ENCODE measurements at places on chromosomes 5 and 9. TPM values are rescaled to one million over a fixed set of nuclear protein-coding genes. Genes with fewer than 3 reads are reported as not detected.
A peak's percentile ranks its signal among the peaks of the same experiment; 100 is the strongest.

The GABRA1 gene
- total RNA-seq = not detected

GRCh38 chr5:77209495-77210090, 887 bp upstream of the PDE8B start:
- peaks cover 33% of the 10 kb centered on the region for H3K27me3 ChIP-seq
- no peak overlapping the region for H3K27ac ChIP-seq
- peaks cover 8% of the 10 kb centered on the region for H3K4me1 ChIP-seq
- no peak for DNase-seq
- no peaks in the 10 kb centered on the region for H3K36me3 ChIP-seq

GRCh38 chr5:139076111-139076510, 122.1 kb downstream of the SIL1 start:
- H3K27ac ChIP-seq = no peak overlapping the region
- no peak for DNase-seq
- H3K4me3 ChIP-seq = no peak overlapping the region
- H3K27me3 ChIP-seq = no peaks in the 10 kb centered on the region

DNA sequence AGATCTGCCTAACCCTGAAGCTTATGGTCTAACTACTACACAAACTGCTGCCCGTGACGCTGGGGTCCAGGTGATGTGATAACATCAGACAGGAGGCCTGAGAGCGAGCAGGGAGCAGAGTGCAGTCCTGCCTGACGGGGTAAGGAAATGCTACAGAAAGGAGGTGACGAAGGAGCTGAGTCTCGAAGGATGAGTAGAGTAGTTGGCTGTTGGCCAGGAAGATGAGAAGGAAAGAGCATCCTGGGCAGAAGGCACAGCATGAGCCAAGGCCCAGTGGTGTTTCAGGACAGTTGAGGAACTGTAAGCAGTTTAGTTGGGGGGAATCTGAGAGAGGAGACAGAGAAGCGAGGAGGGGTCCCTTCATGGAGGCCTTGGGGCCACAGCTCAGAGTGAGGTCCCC, 136.0 kb upstream of the TBC1D2 start:
- no peaks in the 10 kb centered on the region for H3K36me3 ChIP-seq
- H3K4me3 ChIP-seq = no peak overlapping the region
- no peaks in the 10 kb centered on the region for H3K4me1 ChIP-seq
- no peak overlapping the region for H3K27ac ChIP-seq
- DNase-seq = no peak
- no peaks in the 10 kb centered on the region for H3K27me3 ChIP-seq

GRCh38 chr9:84374013-84374412, 33.5 kb upstream of the SLC28A3 start:
- no peaks in the 10 kb centered on the region for H3K27me3 ChIP-seq
- H3K4me3 ChIP-seq = no peak overlapping the region
- DNase-seq = no peak
- no peaks in the 10 kb centered on the region for H3K4me1 ChIP-seq
- H3K36me3 ChIP-seq = no peaks in the 10 kb centered on the region

DNA sequence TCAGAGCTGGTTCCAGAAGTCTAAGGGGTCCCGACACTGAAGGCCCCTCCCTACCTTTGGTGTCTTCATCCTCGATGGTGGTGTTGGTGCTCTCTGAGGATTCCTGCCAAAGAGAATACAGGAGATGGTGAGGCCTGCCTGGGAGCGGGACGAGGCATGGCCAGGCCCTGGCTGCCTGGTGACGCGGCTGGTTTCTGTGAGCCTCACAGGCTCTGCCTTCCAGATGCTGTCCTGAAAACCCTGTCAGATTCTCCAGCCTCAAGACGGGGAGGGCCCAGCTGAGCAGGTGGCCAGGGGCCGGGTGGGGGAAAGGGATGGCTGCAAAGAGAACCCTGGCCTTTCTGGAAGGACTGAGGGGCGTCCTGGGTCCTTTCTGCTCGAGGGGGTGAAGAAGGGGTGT, 48.8 kb downstream of the SLC6A7 start:
- no peaks in the 10 kb centered on the region for H3K27me3 ChIP-seq
- no peaks in the 10 kb centered on the region for H3K4me1 ChIP-seq
- DNase-seq = no peak
- no peak overlapping the region for H3K4me3 ChIP-seq

- H3K36me3 ChIP-seq = no peaks in the 10 kb centered on the region
- H3K27ac ChIP-seq = no peak overlapping the region
- no peaks in the 10 kb centered on the region for H3K4me1 ChIP-seq
- H3K4me3 ChIP-seq = no peak overlapping the region
- no peak for DNase-seq
- H3K27me3 ChIP-seq = no peaks in the 10 kb centered on the region
Observed at GRCh38 chr9:69486498-69486897, 161.5 kb downstream of the ENTREP1 start.

DNA sequence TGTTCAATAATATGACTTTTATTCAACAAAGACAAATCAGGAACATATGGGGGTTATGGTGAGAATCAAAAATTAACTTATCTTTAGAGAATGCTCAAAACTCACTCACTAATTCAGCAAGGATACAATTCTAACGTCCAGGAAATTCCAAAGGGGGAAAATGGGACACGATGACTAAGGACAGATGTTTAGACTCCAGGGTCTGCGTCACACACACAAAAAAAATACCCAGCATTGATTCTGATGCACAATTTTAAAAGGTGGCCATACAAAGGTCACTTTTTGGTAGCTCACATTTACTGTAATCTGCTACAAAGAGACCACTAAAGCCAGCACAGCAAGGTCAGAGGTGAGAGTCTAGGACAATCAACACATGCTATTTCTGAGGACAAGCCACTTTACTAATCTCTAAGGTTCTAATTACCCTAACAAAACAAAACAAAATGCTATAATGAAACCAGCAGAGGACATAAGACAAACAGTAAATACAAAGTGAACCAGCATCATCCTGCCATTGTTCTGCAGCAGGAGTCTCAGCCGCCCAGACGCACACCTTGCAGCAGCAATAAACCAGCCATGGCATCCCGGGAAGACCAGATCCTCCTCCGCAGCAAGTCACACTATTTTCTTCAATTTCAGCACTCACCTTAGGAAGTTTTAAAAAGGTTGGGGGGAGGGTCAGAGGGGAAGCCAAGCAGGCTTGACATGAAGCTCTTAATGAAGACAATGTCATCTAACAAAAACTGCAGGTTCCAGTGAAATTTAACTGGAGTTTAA, 57.8 kb downstream of the TTC39B start:
- no peaks in the 10 kb centered on the region for H3K4me1 ChIP-seq
- no peaks in the 10 kb centered on the region for H3K27me3 ChIP-seq
- DNase-seq = no peak
- H3K36me3 ChIP-seq = no peaks in the 10 kb centered on the region

- peak overlapping the region; percentile 55 for H3K27ac ChIP-seq
- no peaks in the 10 kb centered on the region for H3K36me3 ChIP-seq
- peaks cover 15% of the 10 kb centered on the region for H3K4me1 ChIP-seq
- H3K4me3 ChIP-seq = no peak overlapping the region
- no peaks in the 10 kb centered on the region for H3K27me3 ChIP-seq
Observed at GRCh38 chr9:94649100-94649819, 9.9 kb upstream of the FBP1 start.

- H3K27me3 ChIP-seq = peaks cover 9% of the 10 kb centered on the region
- peak; percentile 92 for DNase-seq
- H3K4me1 ChIP-seq = no peaks in the 10 kb centered on the region
- H3K27ac ChIP-seq = peak within 1 kb of the TSS; percentile 18
Observed at GRCh38 chr5:76818844-76819831, at the start of gene F2RL1. F2RL1 (plus strand) TSS chr5:76819030; CDS start chr5:76819183, 153 bp downstream.

All from upper lobe of right lung (tissue), 1 donor.